GF-D8 (cell line): ENCODE measurements at places on chromosomes 1 and 21.

GRCh38 chr1:61472876-61473275, 252.1 kb downstream of the TM2D1 start:
- DNase-seq = no peak

- no peak for DNase-seq
Measured at GRCh38 chr1:187645651-187646050, 816.9 kb downstream of the PLA2G4A start.

- no peak for DNase-seq
Measured at GRCh38 chr1:229253151-229253974, 17.5 kb upstream of the RAB4A start.

DNA sequence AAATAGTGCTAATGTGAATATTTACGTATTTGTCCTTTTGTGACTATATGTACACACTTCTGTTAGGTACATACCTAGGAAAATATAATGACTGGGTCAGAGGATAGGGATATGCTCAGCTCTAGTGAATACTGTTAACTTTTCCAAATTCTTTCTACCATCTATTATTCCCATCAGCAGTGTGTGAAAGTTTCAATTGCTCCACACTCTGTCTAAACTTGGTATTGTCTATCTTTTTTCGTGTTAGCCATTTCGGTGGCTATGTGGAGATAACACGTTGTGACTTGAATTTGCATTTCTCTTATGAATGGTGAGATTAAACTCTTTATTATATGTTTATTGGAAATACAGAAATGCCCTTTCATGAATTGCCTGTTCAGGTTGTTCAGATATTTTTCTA, 22.7 kb upstream of the LELP1 start:
- no peak for DNase-seq

- no peak for DNase-seq
Measured at GRCh38 chr1:46587069-46587468, 17.0 kb downstream of the MKNK1 start.

DNA sequence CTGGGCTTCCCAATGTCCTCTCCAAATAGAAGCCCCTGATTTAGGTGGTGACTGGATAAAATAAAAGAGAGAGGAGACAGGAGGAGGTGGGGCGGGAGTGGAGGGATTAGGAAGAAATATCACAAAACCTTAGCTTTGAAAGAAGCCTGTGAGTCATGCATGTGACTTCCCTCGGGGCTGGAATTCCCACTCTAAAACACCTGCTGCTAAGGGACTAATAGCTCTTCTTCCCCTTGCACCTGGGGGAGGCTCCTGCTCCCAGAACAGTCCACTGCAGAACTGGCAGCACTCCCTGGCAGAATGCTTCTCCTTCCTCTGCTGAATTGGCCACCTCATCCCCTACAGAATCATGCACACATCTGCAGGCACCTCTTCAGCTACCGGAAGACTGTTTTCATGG, 207.2 kb downstream of the ATG4C start:
- no peak for DNase-seq

DNA sequence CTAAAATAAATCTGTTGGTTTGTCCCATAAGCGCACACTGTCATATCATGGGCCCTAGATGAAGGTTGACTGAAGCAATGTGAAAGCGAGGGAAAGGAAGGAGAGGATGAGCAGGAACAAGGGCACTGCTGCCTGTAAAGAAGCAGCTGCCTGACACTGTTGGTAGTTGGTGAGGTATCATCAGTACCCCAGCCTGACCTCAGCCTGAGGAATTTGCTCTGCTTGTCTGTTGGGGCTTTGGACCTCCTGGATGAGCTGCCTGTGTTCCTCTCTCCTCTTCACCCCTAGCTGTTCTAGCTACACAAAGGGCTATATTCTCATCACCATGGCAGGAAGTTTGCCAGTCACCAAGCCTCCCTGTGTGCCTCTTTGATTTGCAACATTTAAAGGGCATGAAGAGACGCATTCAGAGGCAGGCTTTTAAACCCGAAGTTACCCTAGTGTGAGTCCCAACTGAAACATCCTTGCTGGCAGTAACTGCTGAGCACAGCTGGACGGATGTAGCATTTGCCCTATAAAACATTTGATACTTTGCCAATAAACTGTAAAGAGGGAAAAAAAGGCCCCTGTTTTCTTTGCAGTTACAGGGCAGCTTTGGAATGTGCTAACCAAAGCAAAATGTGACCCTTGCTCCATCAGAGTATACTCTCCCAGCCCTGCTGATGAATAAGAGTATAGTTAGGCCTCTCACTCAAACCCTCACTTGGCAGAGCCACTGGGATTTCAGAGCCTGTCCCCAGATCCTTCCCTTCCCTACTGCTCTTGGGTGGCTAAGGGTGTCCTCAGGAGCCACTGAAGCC, 22.2 kb upstream of the SPATA6 start:
- no peak for DNase-seq

DNA sequence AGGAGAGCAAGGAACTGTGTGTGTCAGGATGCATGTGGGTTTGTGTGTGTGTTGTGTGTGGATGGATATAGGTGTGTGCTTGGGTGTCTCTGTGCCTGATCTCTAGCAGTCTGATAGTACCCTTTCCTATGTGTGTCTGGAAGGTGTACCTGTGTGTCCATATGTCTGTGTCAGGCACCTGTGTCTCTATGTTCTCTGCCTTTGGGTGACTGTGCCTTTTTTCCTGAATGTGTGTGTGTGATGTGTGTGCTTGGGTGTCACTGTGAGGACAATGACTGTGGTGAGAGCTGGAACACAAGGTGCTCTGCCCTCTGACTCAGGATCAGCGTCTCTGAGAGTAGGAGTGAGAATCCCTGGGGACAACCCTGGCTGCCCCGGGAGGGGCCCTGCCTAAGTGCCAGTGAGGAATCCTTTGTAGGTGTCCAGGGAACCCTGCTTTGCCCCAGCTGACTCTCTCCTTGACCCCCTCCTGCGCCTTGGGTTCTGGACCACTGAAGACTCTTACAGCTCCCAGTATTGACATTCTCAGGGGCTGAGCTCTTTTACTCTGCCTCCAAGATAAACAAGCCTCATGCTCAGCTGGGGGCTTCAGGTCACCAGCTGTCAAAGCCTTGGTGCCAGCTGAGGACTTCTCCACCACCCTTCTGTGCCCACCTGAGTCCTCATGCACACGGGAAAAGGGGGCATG, 735 bp upstream of the EFNA3 start:
- no peak for DNase-seq

- DNase-seq = no peak
Measured at GRCh38 chr1:202192770-202193613, 607 bp upstream of the LGR6 start.

DNA sequence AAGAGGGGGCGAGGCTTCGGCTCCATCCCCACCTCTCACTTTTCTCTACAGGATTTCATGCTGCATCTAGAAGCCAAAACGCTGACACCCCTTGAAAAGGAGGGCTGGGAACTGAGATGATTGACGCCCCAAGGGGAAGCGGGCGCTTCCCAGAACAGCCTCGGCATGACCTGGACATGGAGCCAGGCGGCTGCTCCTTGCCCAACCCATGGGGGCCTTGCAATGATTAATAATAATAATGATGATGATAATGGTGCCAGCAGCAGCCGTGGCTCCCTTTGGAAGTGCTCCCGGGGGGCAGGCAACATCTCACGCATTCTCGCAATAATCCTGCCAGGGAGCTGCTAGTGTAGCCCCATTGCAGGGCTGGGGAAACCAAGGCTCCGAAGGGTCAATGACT, 78.2 kb downstream of the RAP1GAP start:
- DNase-seq = no peak
